HCT116 (cell line): ENCODE measurements at places on chromosomes 11 and 22.

GRCh38 chr11:84383576-84383975, 1097.4 kb upstream of the CCDC90B start:
- DNase-seq = no peak

GRCh38 chr11:72720784-72721183, 31.4 kb downstream of the ARAP1 start:
- DNase-seq = no peak

GRCh38 chr11:12683874-12684273, 9.7 kb downstream of the TEAD1 start:
- no peak for DNase-seq

DNA sequence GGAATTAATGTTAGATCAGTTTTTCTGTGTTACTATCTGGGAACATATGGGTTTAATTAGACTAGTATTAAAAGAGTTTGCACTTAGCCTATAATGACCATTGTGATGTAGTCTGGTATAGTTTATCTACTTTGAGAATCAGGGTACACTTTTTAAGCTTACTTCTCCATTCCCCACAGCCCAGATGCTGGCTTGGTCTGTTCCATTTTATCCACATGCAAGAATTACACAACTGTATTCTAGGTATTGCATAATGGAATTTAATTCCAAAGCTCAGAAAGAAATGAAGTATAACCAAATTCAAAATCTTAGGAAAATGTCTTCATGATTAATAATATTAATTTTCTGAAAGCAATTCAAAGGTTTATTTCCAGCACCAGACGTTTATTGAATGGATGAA, 122.2 kb upstream of the PDGFD start:
- DNase-seq = no peak

- no peak for DNase-seq
These were observed 34.2 kb downstream of the LRRC10B start for GRCh38 chr11:61542705-61543104.

DNA sequence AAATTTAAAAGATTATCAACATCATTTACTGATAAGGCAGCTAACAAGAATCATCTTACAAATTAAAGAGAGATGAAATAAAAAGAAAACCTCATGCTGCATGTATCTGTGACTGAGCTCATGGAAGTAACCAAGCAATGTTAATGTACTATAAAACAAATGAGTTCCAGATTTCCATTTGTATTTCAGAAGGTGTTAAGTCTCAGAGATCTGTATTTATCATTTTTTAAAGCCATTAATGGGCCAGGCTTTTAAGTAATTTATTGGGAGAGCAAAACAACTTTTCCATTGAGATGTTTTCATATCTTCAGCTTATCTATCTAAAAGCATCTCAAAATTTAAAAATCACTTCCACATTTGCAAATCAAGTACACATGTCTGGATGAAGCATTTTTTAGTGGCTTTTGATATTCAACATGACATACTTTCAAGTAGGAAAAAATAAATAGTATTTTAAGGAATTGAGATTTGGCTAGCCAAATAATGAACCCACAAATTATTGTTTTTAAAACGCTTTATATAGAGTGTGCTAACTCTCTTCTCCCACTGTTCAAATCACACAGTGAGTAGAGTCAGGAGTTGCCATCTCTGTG, 17.9 kb upstream of the BBOX1 start:
- no peak for DNase-seq

DNA sequence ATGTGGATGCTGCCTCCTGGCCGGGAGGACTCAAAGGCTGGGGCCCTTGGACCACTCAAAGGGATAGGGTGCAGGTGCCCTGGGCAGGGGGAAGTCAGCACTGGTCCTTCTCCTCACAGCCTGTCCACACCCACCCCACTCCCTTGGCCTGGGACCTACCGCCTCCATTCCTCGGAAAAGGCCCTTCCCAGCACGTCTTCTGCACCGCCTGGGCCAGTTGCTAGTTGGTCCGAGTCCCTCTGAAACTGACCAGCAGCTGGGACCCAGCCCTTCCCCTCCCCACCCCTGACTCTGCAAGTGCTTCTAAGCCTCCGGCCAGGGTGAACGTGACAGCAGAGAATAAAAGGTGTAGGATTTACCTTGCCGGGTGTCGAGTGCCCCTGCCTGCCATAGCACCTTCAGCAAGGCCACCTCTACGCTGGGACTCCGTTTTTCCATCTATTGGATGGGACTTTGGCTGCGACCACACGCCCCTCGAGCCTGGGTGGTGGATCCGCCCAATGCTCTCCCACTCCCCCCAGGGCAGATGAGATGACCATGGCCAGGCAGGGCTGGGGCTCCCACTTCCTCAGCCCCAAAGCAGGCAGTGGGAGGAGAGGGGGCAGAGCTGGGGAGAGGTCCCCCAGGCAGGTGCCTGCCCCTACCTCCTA, 37.3 kb downstream of the OSBPL5 start:
- DNase-seq = no peak
